ENCODE measurements at places on chromosomes 7 and 10.
A peak's percentile ranks its signal among the peaks of the same experiment; 100 is the strongest.

GRCh38 chr7:3280946-3281656, 20.0 kb upstream of the SDK1 start:
- no peak for DNase-seq

GRCh38 chr10:126264102-126265018, 123.9 kb downstream of the ADAM12 start:
- DNase-seq: no peak

DNA sequence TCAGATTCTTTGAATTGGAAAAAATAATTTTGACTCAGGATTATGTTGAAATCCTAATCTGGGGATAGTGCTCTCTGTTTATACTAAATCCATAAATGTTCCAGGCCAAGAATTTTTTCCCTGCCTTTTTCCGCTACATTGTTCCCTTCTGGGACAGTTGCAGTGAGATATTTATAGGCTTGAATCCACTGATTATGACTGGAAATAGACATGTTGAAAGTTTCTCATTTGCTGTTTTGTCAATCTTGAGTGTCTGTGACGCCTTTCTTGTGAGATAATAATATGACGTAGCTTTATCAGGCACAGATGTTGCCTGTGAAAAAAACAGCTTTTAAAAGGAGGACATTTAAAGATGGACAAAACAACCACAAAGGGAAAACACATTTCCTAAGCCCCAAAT, 155.9 kb downstream of the ARID5B start:
- DNase-seq: no peak

GRCh38 chr7:111168182-111168581, 77.3 kb downstream of the LRRN3 start:
- DNase-seq: no peak

GRCh38 chr10:7168414-7168813, 242.4 kb downstream of the SFMBT2 start:
- no peak for DNase-seq

DNA sequence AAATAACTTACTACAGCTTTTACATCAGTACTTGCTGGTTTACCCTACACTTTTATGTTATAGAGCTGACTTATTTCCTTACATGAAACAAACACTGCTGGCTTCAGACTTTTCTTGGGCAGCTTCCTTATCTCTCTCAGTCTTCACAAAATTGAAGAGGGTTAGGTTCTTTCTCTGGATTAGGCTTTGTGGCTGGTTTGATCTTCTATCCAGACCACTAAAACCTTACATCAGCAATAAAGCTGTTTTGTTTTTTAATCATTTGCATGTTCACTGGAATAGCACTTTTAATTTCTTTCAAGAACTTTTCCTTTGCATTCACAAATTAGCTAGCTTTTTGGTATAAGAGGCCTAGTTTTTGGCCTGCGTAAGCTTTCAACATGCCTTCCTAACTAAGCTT, 218.7 kb downstream of the LRRTM3 start:
- no peak for DNase-seq

DNA sequence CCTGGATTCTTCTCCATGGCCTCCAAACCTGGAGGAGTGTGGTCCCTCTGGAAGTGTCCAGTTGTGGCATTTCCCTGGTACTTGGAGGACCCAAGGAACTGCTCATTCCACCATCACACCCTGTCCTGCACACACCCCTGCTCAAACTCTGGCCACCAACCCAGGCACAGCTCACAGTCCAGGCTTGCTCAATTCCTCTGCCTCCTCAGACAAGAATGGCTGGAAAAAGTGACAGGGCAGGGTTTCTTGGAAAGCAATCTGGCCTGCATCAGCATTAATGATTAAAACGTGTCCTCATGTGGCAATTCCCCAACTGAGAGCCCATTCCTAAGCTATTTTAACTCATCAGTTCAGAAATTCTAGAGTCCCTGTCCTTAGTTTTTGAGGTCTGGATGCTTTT, 17.2 kb upstream of the TPST1 start:
- DNase-seq: no peak

GRCh38 chr7:153084278-153084677, 324.7 kb downstream of the ACTR3B start:
- no peak for DNase-seq

DNA sequence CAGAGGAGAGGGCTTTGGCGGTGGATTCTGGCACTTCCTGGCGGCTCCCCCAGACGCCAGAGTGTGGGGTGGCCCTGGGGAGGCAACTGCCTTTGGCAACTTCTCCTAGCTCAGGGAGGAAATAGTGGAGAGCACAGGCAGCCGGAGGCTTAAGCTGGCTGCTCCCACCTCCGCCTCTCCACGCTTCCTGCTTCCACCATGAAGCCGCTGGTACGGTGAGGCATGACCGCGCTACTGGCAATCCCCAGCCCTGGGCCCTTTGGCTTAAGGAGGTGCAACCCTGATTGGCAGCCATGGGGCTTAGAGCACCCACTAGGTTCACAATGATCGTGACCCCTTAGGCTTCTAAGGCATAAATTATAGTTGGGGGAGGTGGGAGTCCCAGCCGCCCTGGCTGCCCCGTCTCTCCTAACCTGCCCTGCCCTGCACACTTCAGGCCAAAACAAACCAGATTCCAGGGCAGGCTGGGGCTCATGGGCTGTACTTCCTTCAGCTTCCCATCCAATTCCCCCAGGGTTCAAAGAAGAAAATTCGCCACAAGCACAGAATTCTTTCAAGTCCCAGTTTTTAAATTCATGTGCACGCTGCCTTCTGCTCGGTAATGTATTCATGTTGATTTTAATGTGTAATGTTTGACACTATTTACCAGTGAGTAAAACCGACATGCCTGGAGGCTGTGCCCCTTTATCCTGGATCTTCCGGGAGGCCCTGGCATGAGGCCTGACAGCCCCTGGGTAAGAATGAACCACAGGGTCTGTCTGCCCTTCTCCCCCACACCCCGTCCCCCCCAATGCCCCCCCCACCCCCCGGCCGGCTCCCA, 90.7 kb upstream of the LRRC4 start:
- no peak for DNase-seq

GRCh38 chr7:26091933-26092332, 60.1 kb upstream of the NFE2L3 start:
- no peak for DNase-seq

- DNase-seq: peak; percentile 77
Measured at GRCh38 chr7:23570592-23571200, 26.5 kb upstream of the CCDC126 start.

- DNase-seq: peak; percentile 73
Measured at GRCh38 chr10:76036111-76036940, 604.9 kb downstream of the LRMDA start.

DNA sequence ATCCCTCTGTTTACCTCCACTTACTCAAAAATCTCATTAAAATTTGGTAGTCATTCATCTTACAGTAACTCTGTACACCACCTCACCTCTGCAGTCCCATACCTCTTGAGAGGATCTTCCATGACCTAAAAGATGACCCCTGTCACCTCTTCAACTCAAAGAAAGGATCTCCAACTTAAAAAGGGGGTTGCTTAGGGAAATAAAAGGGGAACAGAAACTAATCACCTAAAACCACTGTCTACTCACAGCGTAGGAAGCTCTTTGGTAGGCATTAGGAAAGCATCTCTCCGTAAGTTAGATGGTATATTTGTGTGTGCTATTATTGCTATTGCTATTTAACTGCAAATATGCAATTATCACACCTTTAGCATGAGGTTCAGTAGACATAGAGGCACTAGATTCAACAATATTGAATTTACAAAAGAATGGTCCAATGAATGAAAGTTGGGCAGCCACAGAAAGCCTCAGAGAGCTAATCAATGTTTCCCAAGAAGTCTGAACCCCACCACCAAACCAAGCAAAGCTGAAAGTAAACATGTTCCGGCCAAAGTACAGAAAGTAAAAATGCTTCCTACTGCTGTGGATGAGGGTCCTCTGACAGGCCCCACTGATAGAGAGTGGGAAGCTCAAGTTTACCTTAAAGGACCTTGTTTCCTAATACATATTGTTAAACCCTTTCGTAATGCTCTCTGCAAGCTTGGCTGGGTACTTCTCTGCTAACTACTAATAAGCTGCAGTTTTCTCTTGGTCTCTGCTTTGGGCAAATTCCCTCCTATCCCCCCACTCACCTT, 105.8 kb downstream of the GRM8 start:
- no peak for DNase-seq

- no peak for DNase-seq
Measured at GRCh38 chr10:51696251-51696650, 3.1 kb downstream of the CSTF2T start.

DNA sequence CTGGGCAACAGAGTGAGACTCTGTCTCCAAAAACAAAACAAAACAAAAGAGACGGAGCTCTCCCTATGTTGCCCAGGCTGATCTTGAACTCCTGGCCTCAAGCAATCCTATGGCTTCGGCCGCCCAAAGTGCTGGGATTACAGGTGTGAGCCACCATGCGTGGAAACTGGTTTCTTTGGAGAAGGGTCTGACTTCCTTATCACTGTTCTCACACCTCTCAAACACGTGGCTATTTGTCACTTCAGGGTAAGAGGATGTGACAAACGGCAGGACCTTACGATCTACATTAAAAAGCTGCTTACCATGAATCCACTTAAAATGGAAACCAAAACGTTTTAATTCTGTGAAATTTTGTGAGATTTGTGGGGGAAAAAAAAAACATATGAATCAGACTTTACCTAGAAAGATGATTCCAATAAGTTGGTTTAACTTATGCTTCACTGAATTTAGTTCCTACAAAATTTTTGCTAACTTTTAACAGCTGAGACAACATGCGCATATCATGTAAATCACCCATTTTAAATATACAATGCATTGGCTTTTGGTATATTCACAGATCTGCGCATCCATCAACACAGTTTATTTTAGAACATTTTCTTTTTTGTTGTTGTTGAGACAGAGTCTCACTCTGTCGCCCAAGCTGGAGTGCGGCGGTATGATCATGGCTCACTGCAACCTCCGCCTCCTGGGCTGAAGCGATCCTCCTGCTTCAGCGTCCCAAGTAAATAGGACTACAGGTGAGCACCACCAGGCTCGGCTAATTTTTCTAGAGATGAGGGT, 18.7 kb upstream of the FOXK1 start:
- DNase-seq: no peak

DNA sequence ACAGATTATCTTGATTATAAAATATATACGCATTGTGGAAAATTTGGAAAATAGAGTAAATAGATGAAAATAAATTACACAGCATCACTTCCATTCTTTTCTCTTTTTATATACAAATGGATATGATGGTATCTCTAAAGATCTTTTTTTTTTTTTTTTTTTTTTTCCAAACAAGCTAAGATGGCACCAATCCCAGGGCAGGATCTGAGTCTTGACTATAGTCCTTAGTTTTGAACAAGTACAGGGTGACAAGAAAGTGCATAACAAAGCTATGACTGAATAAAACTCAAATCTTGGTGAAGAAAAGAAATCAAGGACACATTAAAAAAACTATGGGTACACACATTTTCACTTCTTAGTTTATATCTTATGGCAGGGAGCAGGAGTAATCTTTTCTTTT, 42.6 kb upstream of the FAM133B start:
- DNase-seq: no peak

- DNase-seq: no peak
Measured at GRCh38 chr7:157490465-157490912, 153.7 kb downstream of the DNAJB6 start.

DNA sequence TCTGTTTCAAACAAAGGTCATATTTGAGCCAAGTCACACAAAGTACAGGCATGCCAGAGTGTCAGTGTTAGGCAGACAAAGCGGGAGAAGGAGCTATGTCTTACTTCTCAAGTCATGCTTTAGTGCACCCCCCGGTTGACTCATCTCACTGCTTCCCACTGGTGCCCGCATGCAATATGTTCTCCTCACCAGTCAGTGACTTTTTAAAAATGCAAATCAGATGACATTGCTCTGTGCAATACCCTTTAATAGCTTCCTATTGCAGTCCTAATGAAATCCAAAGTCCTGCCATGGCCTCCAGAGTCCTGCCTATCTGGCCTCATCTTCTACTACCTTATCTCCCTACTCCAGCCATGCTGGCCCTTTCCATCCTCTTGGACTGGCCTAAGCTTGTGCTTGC, 429.1 kb downstream of the ACTR3B start:
- no peak for DNase-seq

DNA sequence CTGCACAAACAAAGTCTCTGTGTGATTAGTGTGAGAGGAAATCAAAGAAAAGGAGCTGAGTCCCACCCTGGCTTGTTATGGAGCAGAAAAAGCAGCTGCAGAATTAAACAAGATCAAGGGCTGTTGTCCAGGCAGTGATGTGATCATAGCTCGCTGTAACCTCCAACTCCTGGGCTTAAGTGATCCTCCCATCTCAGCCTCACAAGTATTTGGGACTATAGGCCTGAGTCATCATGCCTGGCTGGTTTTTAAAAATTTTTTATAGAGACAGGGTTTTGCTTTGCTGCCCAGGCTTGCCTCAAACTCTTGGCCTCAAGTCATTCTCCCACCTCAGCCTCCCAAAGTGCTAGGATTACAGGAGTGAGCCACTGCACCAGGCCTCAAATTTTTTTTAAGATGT, 88.9 kb downstream of the IPMK start:
- no peak for DNase-seq

DNA sequence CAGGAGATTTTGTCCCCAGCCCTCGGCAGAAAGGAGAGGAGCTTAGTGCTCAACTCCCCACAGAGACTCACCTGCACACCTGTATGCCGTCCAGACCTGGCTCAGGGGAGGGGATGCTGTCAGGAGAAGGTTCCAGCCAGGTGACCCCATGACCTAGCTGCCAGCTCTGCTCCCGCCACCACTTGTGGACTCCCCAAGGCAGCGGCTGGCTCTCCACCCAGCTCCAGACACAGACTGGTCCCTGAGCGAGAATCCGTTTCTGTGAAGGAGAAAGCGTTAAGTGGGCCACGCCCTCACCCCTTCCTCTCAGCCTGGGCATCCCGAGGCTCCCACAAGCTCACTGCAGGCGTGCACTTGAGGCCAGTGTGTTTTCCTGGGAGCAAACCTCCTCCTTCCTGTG, 76.4 kb downstream of the RGS10 start:
- DNase-seq: no peak

- DNase-seq: no peak
Measured at GRCh38 chr7:23020742-23021401, 6.9 kb upstream of the HYCC1 start.

DNA sequence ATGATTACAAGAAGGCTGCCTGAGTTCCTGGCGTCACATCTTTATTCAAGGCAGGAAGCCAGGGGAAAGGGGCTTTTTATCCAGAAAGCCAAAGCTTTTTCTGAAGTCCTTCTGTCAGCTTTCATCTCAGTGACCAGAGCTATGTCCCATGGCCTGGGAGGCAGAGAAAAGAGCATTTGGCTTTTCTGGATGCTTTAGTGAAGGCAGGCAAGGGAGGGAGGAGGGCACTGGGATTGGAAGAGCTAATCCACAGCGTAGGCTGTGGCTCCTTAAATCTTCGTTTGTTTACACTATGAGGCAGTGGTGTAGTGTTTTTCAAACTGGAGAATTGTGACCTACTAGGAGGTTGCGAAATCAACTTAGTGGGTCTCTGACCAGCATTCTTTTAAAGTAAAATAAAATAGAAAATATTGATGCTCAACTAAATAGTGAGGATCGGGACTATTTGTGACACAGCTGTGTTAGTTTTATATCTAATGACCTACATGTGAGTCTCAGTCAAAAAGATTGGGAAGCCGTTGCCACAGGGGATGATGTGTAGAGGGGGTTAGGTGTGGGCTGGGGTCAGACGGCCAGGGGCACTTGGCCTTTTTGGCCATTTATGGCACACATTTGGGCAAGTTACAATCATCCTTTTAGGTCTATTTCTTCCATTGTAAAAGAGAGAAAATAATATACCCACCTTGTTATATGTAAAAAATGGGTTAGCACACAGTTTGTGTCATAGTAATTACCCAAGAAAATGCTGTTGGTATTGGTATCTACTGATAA, 14.1 kb downstream of the CRYGN start:
- no peak for DNase-seq
